ENCODE measurements at places on chromosomes 13 and 19. TPM values are rescaled to one million over a fixed set of nuclear protein-coding genes. Genes with fewer than 3 reads are reported as not detected.

ZIM2 gene
- not detected for total RNA-seq

PRR36 gene
- total RNA-seq = 0.13 TPM

SYNE4 gene
- 2.6 TPM for total RNA-seq

SIGLEC14 gene
- total RNA-seq = 2.7 TPM

PALM gene
- total RNA-seq = 0.59 TPM

POU2F2 gene
- 27.3 TPM for total RNA-seq

IGFL3 gene
- total RNA-seq = not detected

TMEM272 gene
- total RNA-seq = 0.08 TPM

NCAN gene
- not detected for total RNA-seq

SULT2A1 gene
- total RNA-seq = not detected

PCDH20 gene
- total RNA-seq = not detected

- H3K27me3 ChIP-seq = peaks cover 2% of the 10 kb centered on the region
- H3K27ac ChIP-seq = no peak overlapping the region
- H3K4me3 ChIP-seq = no peak overlapping the region
- DNase-seq = peak; percentile 74
These were observed 58.7 kb upstream of the PABPC3 start for GRCh38 chr13:25037057-25037813.

DNA sequence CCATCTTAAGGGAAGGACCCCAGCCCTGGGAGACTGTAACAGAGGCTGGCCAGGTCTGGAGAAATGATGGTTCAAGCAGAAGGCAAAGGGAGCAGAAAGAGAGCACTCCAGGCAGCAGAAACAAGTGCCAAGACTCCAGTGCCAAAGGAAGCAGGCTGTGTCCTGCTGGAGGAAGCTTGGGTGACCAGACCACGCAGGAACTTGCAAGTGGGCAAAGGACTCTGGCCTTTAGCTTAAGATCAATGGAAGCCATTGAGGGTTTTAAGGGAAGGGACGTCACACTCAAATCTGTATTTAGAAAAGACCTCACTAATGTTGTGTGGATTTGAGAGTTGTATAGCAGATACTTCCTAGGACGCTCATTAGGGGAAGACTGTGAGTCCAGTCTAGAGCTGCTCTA lies 95.5 kb downstream of the MIPEP start:
- no peaks in the 10 kb centered on the region for H3K27me3 ChIP-seq
- no peaks in the 10 kb centered on the region for H3K4me1 ChIP-seq
- no peak for DNase-seq
- H3K27ac ChIP-seq = no peak overlapping the region
- H3K4me3 ChIP-seq = no peak overlapping the region

- DNase-seq = no peak
- H3K27ac ChIP-seq = no peak overlapping the region
- no peaks in the 10 kb centered on the region for H3K4me1 ChIP-seq
- H3K27me3 ChIP-seq = no peaks in the 10 kb centered on the region
These were observed 219.7 kb downstream of the LMO7 start for GRCh38 chr13:75855847-75856246.

DNA sequence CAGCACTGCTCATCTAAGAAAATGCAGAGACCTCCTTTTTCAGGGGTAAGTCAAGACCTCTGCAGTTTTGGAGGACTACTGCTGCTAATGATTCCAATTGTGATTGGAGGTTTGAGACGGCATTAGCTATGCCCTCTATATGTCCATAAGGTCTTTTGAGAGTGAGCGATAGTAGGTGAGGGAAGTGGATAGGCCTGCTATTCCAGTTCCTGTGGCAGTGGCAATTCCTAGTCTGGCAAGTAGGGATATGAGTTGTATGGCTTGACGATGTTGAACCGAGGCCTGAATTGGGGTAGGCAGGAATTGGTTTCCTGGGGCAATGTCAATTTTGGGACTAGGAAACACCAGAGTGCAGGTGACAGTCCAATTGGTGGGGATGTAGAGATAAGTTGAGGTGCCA lies 913.1 kb upstream of the SLITRK5 start:
- H3K36me3 ChIP-seq = no peaks in the 10 kb centered on the region
- peak overlapping the region; percentile 0 for H3K4me3 ChIP-seq
- DNase-seq = no peak
- no peaks in the 10 kb centered on the region for H3K27me3 ChIP-seq

DNA sequence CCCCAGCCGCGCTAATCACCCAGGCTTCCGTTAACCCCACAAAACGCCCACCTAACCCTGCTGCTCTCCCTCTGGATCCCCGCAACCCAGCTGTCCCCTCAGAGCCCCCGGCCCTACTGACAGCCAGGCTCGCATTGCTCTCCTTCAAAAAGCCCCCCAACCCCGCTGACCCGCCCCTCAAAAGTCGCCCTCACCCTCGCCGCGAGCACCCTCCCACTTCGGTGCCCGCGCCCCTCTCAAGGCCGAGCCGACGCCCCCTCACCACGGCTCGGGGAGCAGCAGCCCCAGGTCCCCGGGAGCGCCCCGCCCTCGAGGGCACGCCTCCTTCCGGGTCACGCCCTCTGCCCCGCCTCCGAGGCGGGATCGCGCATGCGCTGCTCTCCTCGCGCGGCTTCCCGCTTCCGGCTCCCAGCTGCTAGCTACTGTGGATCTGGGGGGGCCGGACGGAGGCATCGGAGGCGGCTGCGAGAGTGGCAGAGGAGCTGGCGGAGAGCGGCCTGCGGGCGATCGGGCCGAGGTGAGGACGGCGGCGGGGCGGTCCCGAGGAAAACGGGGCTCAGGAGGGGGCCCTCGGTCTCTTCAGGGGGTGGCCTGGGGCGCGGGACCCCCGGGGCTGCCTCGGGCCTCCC lies 46.1 kb downstream of the ARHGEF18 start:
- peak; percentile 95 for DNase-seq
- H3K4me1 ChIP-seq = peaks cover 29% of the 10 kb centered on the region
- no peaks in the 10 kb centered on the region for H3K27me3 ChIP-seq
- H3K27ac ChIP-seq = peak overlapping the region; percentile 32
- H3K36me3 ChIP-seq = peaks cover 16% of the 10 kb centered on the region
- peak overlapping the region; percentile 70 for H3K4me3 ChIP-seq

GRCh38 chr19:28426110-28426729 lies 786.7 kb downstream of the UQCRFS1 start:
- no peaks in the 10 kb centered on the region for H3K27me3 ChIP-seq
- no peak for DNase-seq

- H3K36me3 ChIP-seq = peaks cover 25% of the 10 kb centered on the region
- no peak overlapping the region for H3K27ac ChIP-seq
These were observed 6.0 kb downstream of the ACP4 start for GRCh38 chr19:50796128-50796633.

GRCh38 chr19:1103132-1103707 lies 574 bp upstream of the GPX4 start:
- peaks cover 60% of the 10 kb centered on the region for H3K4me1 ChIP-seq
- peak overlapping the region; percentile 57 for H3K27ac ChIP-seq
- H3K27me3 ChIP-seq = no peaks in the 10 kb centered on the region
- H3K36me3 ChIP-seq = peaks cover 9% of the 10 kb centered on the region
- peak overlapping the region; percentile 3 for H3K4me3 ChIP-seq
- no peak for DNase-seq

DNA sequence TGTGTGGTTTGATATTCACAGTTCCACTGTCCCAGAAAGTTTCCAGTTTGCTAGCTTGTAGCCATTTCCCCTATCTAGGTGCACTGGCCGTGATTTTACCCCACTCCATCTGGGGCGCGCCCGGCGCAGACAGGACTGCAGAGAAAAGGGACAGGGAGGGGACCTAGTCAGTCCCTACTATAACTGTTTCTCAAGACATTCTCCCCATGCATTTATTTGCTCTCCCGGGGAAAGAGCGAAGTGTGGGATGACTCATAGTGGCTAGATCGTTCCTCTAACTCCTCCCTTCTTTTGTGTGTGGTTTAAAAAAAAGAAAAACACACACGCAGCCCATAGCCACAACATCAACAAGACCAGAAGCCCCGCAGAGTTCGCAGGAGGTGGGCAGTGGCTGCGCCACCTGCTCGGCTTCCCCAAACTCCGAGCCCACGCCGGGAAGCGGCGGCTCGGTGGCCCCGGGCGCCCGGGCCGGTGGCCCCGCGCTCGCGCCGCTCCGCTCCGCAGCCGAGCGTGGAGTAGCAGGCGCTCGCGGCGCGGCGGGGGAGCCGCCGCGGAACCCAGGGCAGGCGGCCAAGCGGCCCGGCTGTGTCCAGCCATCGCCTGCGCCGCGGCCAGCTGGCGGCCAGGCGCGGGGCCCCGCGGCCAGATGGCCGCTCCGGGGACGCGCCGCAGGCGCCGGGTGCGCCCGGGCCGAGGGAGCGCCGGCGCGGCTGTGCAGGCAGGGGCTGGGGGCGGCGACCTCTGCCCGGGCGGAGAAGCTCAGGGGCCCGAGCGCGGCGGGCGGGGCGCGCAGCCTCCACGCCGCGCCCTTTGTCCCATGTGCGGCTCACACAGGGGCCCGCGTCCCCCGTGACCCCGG lies 653 bp downstream of the TMTC4 start:
- H3K4me3 ChIP-seq = peak overlapping the region; percentile 31
- no peaks in the 10 kb centered on the region for H3K27me3 ChIP-seq
- peaks cover 3% of the 10 kb centered on the region for H3K36me3 ChIP-seq
- H3K27ac ChIP-seq = no peak overlapping the region

GRCh38 chr13:32315238-32316027 lies at the start of the genes BRCA2 and ZAR1L:
Gene BRCA2 (plus strand): TSS chr13:32315508. CDS start chr13:32316461, 953 bp downstream.
Gene ZAR1L (minus strand): TSS chr13:32315363. CDS start chr13:32311925, 3,438 bp downstream.
- H3K4me1 ChIP-seq = peaks cover 18% of the 10 kb centered on the region
- peak within 1 kb of the TSS; percentile 87 for H3K4me3 ChIP-seq
- DNase-seq = peak; percentile 87

DNA sequence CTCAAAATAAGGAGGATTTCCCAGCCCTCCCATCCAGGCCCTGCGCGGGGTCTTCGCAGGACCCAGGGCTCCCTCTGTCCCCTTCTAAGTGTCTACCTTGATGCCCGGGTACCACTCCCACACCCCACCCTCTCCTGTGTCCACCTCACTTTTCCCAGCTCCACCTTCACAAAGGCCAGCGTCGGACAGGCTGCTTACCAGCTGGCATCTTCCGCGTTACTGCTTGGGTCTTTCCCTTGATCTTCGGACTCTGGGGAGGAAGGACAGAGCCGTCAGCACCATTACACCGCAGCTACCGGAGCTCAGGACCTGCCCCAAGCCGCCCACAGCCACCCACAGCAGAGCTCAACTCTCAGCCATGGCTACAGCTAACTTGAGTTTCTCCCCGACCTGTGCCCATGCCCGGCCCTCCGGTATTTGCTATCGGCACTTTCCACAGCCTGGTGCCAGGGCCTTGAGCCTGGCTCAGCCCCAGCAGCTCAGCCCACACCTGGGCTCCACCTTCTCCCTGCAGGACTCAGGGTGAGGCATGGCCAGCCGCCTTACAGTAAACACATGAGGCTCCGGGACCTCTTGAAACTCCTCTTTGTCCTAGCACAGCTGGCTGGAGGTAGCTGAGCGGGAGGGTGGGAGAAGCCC lies 3.8 kb downstream of the C13orf46 start:
- H3K27ac ChIP-seq = no peak overlapping the region
- peaks cover 36% of the 10 kb centered on the region for H3K36me3 ChIP-seq
- H3K27me3 ChIP-seq = no peaks in the 10 kb centered on the region
- no peak overlapping the region for H3K4me3 ChIP-seq
- no peak for DNase-seq

DNA sequence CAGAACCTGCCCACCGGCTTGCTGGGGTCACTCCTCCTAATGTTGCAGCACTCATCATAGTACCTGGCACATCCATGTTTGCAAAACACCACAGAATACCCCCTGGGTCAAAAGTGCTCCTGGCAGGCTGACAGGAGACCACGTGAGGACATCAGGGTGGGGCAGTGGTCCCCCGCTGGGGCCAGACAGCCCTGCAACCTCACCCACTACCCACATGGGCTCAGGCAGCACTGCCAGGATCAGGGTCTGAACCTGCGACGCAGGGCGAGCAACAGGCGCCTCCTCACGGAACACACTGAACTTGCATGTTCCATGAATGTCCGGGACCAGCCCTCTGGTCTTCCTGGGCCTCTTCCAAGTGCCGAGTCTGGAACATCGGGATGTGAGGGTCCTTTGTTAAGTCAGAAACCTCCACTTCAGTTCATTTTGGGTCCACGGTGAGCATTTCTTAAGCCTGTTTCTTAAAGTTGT lies 1.4 kb upstream of the SLC7A9 start:
- H3K4me3 ChIP-seq = no peak overlapping the region
- DNase-seq = no peak
- no peaks in the 10 kb centered on the region for H3K27me3 ChIP-seq
- H3K36me3 ChIP-seq = no peaks in the 10 kb centered on the region
- no peaks in the 10 kb centered on the region for H3K4me1 ChIP-seq

GRCh38 chr19:17195106-17195505 lies 20.1 kb upstream of the USE1 start:
- H3K36me3 ChIP-seq = peaks cover 78% of the 10 kb centered on the region
- H3K27me3 ChIP-seq = no peaks in the 10 kb centered on the region
- DNase-seq = no peak
- no peaks in the 10 kb centered on the region for H3K4me1 ChIP-seq
- no peak overlapping the region for H3K4me3 ChIP-seq

- no peaks in the 10 kb centered on the region for H3K36me3 ChIP-seq
- no peak overlapping the region for H3K4me3 ChIP-seq
- no peak for DNase-seq
- no peak overlapping the region for H3K27ac ChIP-seq
- H3K4me1 ChIP-seq = peaks cover 11% of the 10 kb centered on the region
These were observed 2.0 kb upstream of the TMEM221 start for GRCh38 chr19:17450264-17451075.

DNA sequence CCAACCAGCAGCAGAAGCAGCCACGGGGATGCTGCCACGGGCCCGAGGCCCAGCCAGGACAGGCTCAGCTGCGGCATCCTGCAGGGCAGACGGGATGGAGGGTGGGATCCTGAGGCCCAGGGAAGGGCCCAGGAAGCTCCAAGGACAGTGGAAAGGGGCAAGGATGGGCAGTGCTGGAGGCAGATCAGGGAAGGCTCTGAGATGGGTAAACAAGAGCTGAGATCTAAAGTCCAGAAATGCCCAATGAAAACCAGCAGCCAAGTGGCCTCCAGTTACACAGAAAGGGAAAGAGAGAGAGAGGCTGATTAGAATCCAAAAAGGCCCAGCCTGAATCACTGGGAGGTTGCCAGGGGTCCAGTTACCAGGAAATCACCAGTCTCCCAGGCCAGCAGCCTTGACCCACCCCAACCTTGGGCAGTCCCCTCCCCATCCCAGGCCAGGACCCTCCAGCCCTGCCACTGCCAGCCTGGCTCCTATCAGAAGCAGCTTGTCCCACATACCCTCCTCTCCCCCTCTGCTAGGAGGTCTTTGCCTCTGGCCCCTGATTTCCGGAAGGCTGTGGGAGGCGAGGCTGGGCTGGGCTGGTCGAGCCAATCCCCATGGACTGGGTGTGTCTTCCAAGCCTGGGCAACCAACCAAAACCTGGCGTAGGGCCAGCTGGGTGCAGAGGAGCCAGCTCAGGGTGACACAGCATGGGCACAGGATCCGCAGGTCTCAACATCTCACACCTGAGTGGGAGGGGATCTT lies at the start of gene CYP4F11:
CYP4F11 (minus strand) TSS at position 198 of the 747 bp plus-strand sequence; CDS start at position 77, 121 bp downstream.
- H3K4me1 ChIP-seq = no peaks in the 10 kb centered on the region
- DNase-seq = no peak
- H3K36me3 ChIP-seq = no peaks in the 10 kb centered on the region
- H3K27ac ChIP-seq = no peak within 1 kb of the TSS
- H3K27me3 ChIP-seq = peaks cover 11% of the 10 kb centered on the region

- H3K4me3 ChIP-seq = no peak overlapping the region
- no peak overlapping the region for H3K27ac ChIP-seq
- H3K27me3 ChIP-seq = no peaks in the 10 kb centered on the region
- no peaks in the 10 kb centered on the region for H3K4me1 ChIP-seq
These were observed 20.4 kb downstream of the DGKH start for GRCh38 chr13:42068886-42069285.

GRCh38 chr19:12090807-12091206 lies 26.3 kb downstream of the ZNF844 start:
- no peak overlapping the region for H3K4me3 ChIP-seq
- no peaks in the 10 kb centered on the region for H3K27me3 ChIP-seq
- peaks cover 15% of the 10 kb centered on the region for H3K4me1 ChIP-seq
- H3K27ac ChIP-seq = no peak overlapping the region
